ENCODE measurements at places on chromosomes 11 and 22.

- no peak for DNase-seq
Measured at GRCh38 chr22:20296598-20296997, 23.3 kb downstream of the DGCR6L start.

GRCh38 chr11:15692739-15693138, 578.0 kb downstream of the INSC start:
- DNase-seq, result no peak

DNA sequence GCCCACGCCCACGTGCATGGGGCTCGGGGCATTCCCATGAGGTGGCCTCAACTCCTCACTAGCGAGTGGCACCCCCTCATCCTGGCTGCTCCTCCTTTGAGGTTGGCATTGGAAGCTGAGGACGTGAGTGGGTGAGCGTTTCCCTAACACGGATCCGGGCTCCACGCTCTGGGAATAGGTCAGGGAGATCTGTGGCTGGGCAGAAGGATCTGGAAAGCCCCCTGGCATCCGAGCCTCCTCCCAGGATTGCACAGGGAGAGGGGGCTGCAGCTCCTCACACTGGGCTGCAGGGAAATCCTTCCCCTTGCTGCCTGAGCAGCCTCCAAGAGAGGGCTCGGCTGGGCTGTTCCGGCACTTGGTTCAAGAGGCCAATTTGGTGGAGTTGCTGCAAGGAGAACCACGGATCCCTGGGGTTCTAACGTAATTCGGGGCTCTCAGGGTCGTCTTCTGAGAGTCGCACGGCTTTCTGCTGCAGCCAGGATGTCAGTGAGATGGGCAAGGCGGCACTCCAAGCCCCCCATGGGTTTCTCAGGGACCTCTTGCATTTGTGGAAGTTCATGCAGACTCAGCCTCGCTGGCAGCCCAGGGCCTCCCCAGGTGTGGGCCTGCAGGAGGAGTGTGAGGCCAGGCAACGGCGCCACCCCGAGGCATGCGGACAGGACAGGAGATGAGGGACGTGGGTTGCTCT, 1119.0 kb downstream of the BRD1 start:
- no peak for DNase-seq

GRCh38 chr22:41687901-41688364, 734 bp downstream of the SNU13 start:
- DNase-seq, result no peak

- DNase-seq, result no peak
Measured at GRCh38 chr11:12529041-12529440, 145.2 kb upstream of the TEAD1 start.

DNA sequence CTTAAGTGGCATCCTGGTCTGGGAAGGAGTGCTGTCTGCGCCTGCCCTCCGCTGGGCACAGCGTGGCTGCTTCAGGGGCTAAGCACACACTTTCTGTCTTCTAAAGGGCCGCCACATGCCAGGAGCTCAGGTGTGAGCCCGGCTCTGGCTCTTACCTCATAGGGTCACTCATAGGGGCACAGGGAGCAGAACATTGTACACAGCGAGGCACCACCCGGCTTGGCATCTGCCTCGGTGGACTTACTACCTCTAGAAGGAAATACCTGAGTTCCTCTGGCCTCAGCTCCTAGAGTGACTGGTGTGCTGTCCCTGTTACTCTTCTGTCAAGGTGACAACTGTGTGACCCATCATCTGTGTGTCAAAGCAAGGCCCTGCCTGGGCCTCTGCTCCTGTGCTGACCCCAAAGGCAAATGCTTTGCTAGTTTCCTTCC, 13.4 kb downstream of the NEAT1 start:
- no peak for DNase-seq

DNA sequence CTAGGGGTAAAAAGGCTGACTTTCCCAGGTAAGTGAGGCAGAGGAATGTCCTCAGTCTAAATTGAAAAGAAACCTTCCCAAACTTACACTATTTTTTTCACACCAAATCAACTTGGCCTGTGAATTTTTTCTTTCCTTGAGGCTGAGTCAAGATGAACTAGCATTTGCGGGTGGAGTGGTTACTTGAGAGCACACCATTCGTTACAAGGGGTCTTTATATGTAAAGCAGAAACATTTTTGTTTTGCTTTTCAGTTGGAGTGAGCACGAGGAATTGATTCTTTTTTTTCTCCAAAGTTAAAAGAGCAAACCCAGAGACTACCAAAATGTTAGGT, 36.4 kb downstream of the MAML2 start:
- DNase-seq, result no peak

- no peak for DNase-seq
Measured at GRCh38 chr22:30822216-30823014, 127.7 kb downstream of the OSBP2 start.

DNA sequence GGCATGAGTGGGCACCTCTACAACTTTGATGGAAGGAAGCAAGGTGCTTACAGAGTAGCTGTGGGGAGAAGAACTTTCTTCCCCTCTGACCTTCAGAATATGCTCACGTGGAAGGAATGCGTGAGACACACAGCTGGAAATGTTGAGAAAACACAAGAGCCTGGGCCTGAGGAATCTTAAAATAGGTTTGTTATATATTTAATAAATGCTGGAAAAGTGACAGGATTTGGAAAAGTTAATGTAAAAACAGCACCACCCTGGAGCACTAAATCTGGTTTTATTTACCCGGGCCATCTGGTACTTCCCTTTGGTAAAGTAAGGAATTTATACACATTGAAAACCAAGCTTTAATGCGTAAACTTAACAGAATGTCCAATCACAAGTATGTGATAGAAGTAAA, 14.0 kb upstream of the AMPD3 start:
- DNase-seq, result no peak

GRCh38 chr11:72234514-72234830, 9.5 kb downstream of the PHOX2A start:
- no peak for DNase-seq

Data from stimulated activated CD8-positive, alpha-beta memory T cell treated with anti-CD3 and anti-CD28 coated beads, Interleukin-7, amount 100 ng/mL, for 1 hour (primary cell).